Natural killer cell treated with Interleukin-12 subunit alpha and Interleukin-12 subunit beta and Interleukin-15 and Interleukin-18, amount 100 ng/mL, for 72 hours (primary cell): ENCODE measurements at places on chromosomes 2 and 18.
A peak's percentile ranks its signal among the peaks of the same experiment; 100 is the strongest.

GRCh38 chr2:215104226-215104625 lies 34.2 kb downstream of the ABCA12 start:
- DNase-seq, result no peak

GRCh38 chr2:71605781-71606241 lies 152.4 kb downstream of the DYSF start:
- peak; percentile 53 for DNase-seq

DNA sequence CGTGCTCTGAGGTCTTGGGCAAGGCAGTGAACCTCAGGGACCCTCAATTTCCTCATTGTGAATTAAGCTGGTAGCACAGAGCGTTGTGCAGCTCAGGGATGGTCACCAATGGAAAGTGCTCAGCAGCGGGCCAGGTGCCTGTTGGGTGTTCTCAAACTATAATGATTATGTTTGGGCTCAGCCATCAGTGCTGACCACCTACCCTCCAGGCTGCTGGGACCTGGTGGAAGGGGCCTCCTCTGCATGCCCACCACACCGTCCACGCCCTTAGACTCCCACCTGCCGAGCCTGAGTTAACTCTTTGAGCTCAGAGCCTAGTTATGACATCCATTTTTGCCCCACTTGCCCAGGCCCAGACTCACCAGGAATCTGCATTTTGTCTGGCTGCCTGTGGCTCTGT lies 35.0 kb downstream of the GLI2 start:
- no peak for DNase-seq

- DNase-seq, result no peak
Observed at GRCh38 chr2:128108166-128108565, 17.2 kb downstream of the UGGT1 start.

- DNase-seq, result no peak
Observed at GRCh38 chr2:83081826-83082690, 1377.0 kb downstream of the SUCLG1 start.

DNA sequence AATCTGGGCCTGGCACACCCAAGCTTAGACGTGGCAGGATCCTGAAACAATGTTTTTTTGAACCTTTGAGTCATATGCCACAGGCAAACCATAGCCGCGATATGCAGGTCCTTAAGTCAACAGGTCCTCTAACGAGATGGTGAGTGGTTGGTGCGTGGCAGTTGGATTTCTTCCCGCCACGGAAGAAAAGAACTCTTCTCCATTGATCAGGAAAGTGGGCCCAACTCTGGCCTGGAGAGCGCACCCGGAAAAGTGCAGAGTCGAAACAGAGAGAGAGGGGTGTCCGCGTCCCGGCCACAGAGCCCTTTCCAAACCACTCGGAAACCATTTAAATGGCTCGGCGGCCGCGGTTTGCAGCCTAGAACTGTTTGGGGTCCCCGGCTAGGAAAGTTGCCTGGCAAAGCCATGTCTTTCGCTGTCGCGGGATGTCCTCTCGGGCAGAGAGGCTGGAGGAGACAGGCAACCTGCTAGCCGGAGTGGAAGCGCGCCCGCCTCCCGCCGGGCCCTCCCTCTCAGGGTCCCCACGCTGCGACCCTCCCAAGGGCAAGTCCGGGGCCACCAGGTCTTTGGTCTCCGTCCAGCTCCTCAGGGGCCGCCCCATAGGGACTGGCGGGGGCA lies 777 bp downstream of the GALNT3 start:
- DNase-seq, result no peak

GRCh38 chr2:201975434-201975833 lies 58.2 kb upstream of the FZD7 start:
- DNase-seq, result no peak

DNA sequence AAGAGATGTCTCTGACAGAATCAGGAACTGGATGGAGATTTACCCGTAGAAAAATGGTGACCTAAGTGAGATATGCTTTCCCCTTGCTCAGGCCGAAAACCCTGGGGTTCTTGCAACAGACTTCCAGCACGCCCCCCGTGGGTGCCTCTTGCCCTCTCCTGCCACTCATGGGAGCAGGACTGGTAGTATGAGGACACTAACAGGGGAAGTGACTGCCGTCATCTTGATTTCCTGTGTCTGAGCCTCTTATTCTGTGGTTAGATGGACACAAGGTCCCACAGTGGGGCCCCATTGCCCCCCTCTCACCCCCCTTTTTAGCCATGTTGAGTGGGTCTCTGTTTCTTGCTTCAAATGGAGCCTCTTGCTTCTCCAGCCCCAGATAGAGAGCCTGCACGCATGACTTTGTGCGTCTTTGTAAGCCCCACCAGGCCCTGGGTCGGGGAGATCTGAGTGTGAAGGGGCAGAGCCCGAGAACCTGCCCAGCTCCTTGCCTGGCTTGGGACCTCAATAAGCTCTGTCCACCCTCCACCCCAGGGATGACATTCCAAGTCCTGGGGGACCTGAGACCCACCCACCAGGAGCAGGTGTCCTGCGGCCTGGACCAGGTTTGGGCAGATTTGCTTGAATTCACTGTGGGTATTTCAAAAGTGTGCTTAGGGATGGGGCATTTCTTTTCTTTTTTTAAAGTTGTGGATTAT lies 12.6 kb downstream of the GNLY start:
- DNase-seq, result peak; percentile 80

- DNase-seq, result peak; percentile 89
Observed at GRCh38 chr18:63788447-63789096, 13.4 kb downstream of the SERPINB7 start.

GRCh38 chr2:132646540-132647108 lies 23.4 kb downstream of the LYPD1 start:
- no peak for DNase-seq

DNA sequence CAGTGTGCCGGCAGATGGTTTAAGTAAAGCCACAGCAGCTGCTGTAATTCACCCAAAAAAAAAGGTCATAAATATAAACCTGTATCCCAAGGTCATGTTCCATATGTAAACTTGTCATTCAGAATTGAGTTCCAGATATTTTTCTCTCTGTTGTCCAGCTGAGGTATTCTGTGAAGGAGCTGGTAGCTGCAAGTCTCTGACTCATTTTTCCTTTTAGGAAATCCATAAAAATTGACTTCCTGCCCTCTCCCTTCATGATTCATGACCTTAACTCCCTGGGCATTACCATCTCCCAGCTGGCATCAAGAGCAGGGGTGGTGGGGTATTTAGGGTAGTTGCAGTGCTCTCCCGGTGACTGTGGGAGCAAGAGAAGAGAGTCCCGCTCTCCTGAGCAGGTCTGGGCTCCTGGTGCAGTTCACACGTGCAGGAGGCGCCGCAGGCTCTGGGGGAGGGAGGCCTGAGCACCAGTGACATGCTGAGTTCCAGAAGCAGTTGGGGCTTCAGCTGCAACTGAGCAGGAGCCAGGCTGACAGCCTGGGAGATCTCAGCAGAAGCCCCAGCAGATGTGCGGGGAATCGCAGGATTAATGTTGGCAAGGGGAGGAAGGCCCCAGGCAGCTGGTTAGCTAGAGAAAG lies 192.6 kb downstream of the MGAT5 start:
- no peak for DNase-seq

GRCh38 chr2:229275506-229275905 lies 4.4 kb upstream of the PID1 start:
- no peak for DNase-seq

DNA sequence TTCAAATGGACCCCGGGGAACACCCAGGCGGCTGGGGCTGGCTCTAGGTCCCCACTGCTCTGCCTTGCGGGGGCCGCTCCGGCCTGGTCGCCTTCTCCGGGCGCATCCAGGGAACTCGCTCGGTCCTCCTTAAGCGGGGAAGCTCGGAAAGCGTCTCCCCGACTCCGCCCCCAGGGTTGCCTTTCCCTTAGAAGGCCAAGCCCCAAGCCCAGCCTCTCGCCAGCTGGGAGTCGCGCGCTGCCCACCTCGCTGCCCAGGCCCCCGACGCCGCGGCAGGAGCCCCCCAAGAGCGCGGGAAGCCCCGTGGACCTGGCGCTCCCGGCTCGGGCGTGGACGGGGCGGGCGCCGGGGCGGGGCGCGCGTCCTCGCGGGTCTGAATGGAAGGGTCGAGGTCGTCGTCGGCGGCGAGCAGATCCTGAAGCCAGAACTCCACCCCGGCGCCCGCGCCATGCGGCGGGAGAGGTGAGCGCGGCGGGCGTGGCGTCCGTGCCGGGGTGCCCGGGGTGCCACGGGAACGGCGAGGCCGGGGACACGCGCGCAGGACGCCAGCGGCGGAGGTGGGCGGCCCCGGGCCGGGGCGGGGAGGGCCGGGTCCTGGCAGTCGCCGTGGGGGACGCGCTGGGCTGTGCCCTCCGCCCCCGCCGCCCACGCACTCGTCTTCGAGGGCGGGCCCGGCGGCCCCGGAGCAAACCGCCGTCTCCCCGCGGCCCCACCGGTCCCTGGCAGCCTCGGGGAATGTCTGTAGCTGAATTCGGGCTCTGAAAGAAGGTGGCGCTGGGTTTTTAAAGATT lies at the start of gene BOK:
TSS of gene BOK (plus strand) at position 214 of the 791 bp plus-strand sequence. CDS start 739 bp downstream, outside the sequence.
- peak; percentile 77 for DNase-seq

DNA sequence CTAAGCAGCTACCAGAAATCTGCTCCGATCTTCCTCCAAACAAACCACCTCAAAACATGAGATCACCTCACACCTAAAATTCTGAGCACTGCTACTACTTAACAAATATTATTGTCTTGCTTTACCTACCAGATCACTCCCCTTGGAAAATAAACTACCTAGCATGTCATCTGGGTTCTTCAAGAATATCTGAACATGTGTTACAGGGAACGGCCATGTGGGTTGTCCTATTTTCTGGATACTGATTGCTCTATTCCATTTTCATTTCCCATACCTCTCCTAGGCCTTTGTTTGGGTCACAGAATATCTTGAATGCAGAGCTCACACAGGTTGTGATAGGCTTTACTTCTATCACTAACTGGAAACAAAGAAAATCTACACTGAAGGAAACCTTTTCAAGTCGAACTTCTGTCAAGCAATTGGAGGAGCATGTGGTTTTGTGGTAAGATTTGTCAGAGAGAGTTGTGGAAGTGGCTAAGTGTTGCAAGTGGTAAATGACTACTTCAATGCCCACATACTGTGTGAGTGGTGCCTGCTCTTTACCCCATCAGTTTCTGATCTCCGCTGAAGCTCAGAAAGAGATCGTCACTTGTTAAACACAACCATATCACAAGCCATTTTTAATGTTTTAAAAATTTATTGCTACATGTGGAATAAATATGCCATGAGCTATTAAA lies 739.1 kb upstream of the ZEB2 start:
- DNase-seq, result peak; percentile 69

DNA sequence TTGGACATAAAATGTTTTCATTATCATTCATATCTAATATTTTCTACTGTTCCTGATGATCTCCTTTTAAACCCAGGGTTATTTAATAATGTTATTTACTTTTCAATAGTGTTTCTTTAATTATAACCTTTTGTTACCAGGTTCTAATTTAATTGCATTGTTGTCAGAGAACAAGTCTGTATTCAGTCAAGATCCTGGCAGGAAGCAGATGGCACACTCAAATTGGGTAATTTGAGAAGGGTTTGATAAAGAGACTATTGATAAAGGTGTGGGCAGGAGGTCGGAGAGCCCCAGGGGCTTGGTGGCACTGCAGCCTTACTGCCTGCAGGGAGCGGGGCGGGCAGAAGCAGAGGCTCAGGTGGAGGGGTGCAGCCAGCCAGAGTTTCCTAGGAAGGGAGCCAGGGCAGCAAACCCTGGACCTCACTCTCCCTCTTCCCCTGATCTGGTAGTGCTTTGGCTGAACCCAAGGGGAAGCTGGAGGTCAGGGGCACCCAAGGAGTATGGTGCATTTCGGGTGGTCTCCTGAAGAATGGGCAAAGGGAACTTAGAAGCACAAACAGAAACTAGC lies 2.3 kb upstream of the KIF1A start:
- DNase-seq, result no peak

DNA sequence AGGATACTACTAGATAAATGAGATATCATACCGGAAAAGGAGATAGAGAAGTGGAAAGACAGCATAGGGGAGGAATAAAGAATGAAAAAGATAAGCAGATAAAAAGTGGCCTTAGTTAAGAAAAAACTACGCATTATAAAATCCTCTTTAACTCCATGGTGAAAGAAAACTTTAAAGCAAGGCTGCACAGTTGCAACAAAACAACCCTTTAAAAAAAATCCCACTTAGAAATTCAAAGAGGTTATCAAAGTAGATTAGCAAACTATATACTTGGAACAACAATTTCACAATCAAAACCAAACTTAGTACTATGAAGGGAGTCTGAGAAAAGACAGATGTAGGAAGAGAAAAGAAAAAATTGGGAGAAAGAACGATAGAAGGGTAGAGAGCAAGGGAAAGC lies 133.4 kb upstream of the OSR1 start:
- no peak for DNase-seq

- no peak for DNase-seq
Observed at GRCh38 chr18:60134806-60135205, 235.0 kb downstream of the PMAIP1 start.

GRCh38 chr2:156311976-156312375 lies 20.5 kb downstream of the NR4A2 start:
- DNase-seq, result no peak

- DNase-seq, result no peak
Observed at GRCh38 chr18:4077721-4078120, 377.4 kb downstream of the DLGAP1 start.

GRCh38 chr2:774436-774835 lies 97.2 kb upstream of the TMEM18 start:
- no peak for DNase-seq

DNA sequence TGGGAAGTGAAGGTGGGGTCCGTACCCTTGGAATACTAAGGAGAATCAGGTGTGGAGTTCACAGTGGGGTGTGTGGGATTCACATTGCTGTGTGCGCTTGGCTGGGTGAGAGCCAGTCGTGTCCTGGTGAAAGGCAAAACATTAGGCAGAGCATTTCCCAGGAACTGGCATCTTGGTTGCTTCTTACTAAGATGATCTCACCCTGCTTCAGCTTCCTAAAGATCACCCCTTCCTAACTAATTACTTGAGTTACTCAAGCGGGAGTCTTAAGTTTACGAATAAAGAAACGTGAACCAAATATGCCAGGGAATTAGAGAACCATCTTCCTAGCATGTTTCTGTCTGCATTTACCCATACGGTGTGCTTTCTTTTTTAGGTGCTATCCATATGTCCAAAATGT lies 122.9 kb downstream of the NCK2 start:
- no peak for DNase-seq

GRCh38 chr18:46622999-46623398 lies 34.0 kb downstream of the LOXHD1 start:
- no peak for DNase-seq

DNA sequence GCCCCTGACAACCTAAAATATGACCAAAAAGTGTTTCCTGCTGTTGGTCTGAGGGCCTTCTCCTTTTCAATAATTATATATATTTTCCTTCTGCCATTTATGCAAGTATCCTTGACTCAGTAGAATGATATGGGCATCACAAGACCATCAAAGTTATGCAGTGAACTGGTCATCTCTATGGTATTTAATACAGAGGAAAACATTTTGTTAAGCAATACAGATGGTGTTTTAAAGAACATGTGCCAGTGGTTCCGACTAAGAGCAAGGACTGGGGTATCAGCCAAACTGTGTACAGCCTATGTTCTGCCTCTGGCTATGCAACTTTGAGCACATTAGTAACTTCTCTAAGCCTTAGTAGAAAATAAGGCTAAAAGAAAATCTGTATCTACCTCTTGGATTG lies 179.0 kb downstream of the TRABD2A start:
- DNase-seq, result no peak

- no peak for DNase-seq
Observed at GRCh38 chr2:148939271-148939670, 64.2 kb downstream of the KIF5C start.
